ENCODE measurements at places on chromosomes 1 and 21. TPM values are rescaled to one million over a fixed set of nuclear protein-coding genes. Genes with fewer than 3 reads are reported as not detected.
A peak's percentile ranks its signal among the peaks of the same experiment; 100 is the strongest.

GRCh38 chr21:44907966-44908895, 12.5 kb downstream of the ITGB2 start:
- no peak for DNase-seq

DNA sequence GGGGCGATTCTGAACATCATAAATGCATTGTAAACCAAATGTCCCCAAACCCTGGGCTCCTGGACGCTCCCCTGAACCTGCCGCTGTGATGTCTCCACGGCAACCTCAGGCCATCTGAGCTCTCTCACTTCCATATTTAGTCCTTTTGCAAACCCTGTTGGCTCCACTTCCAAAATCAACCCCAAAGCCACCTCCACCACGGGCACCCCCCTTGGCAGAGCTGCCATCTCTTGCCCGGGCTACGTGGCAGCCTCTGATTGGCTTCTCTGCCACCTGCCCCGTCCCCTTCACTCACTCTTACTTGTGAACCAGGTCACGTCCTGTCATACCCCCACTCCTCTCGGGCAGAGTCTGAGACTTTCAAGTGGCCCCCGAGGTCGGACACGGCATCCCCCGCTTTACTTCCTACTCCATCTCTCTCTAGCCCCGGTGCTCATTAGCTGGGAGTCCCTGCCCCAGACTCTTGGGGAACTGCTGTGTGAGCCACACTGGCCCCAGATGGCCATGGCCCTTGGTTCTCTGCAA, 15.8 kb downstream of the PRXL2B start:
- no peak for DNase-seq

FCMR gene
- polyA plus RNA-seq: 2.8 TPM

PADI3 gene
- 0.14 TPM for polyA plus RNA-seq

GRCh38 chr1:174815036-174815435, 184.7 kb upstream of the CACYBP start:
- no peak for DNase-seq

GRCh38 chr1:206797534-206798383, 25.5 kb upstream of the IL10 start:
- DNase-seq: no peak

ZYG11A gene
- 0.16 TPM for polyA plus RNA-seq

SPAG17 gene
- polyA plus RNA-seq: 11.4 TPM

RAD54L gene
- 10.8 TPM for polyA plus RNA-seq

ZNF683 gene
- polyA plus RNA-seq: not detected

CNR2 gene
- 0.09 TPM for polyA plus RNA-seq

- DNase-seq: no peak
Observed at GRCh38 chr1:244458781-244459180, 2.3 kb upstream of the CATSPERE start.

CCSAP gene
- 9.3 TPM for polyA plus RNA-seq

DNA sequence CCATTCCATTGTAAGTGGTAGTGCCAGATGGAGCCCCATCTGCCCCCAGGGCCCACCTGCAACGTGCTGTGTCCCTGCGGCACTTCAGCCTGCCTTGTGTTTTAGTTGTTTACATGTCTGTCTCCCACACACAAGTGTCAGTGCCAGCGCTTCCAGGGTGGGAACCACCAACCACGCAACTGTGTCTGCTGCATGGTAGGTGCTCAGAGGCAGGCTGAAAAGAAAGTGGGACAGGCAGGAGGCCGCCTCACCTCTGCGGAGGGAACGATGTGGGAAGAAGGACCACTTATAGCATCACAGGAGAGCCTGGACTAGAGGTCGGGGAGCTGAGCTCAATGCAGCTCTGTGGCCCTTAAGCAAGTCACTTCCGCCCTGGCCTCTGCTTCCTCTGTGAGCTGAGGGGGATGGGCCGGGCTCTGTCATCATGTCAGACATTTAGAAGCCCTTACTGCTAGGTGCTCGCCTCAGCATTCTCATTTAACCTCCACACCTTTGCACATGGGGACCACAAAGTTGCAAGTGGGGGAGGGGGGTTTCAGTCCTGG, 17.9 kb downstream of the SLC9A1 start:
- DNase-seq: no peak

DNA sequence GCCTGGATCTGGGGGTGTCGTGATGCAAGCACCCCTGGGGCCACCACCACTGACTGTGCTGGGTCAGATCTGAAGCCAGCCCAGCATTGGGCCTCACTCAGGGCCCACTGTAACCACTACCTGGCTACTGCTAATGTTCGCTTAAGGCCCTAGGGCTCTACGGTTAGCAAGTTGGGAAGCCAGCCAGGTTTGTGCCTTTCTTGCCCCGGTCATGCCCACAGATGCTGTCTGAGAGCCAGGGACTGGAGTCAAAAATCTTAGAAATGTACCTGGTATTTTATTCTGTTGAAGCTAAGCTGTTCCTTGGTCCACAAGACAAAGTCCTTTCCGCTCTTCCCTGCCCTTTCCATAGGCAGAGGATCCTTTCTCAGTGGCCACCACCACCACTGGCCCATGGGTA, 15.2 kb upstream of the FCRL3 start:
- no peak for DNase-seq

REG4 gene
- 0.84 TPM for polyA plus RNA-seq

DNA sequence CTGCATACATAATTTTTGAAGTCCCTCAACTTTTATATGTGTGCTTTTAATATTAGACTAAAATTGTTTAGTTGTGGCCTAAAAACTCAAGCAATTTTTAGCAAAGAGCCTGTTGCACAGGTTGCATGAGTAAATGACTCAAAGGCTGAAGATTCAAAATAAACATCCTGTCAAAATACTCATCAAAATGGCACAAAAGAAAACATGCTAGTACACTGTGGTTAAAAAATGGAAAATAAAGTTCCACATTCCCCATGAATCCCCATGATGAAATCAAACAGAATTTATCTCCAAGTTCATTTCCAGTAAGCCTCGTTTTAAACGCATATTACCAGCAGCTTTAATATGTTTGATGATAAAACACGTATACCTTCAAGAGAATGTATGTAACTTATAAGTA, 230.1 kb upstream of the MAP1LC3C start:
- DNase-seq: no peak

- DNase-seq: no peak
Observed at GRCh38 chr1:61442544-61442943, 282.4 kb downstream of the TM2D1 start.

BARHL2 gene
- not detected for polyA plus RNA-seq

DNA sequence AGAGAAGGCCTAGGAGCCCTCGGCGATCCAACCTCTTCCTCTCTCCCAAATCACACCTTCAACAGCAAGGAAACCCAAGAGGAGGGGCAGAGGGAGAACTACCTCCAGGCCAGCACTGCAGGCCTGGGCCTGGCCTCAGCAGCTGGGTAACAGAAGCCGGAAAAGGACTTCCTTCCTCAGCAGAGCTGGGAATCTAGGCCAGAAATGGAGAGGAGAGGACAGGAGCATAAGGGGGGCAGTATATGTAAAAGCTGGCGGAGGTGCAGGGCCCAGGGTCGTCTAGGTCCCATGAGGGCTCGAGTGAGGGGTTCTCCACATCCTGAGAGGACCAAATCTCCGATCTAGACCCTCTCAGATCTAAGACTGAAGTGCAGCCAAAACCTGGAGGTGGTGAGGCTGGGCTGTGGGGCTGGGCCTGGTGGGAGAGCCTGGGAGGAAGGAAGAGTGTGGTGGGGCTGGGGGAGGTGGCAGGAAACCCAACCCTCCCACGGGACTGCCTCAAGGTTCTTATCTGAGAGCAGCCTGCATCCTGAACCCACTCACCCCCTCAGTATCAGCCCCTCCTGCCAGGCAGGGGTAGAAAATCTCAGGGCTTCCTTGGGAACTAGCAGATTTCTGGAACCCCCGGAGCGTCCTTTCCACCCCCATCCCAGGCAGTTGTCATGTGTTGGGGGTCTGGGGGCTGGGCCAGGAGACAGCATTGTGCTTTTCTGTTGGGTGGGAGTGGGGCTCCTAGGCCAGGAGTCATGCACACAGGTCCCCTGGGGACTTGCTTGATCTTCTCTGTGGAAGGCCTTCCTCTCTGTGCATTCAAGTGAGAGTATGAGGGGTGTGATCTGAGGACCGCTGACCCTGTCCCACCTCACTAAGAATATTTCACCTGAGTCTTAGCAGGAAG, 33.0 kb downstream of the PIK3C2B start:
- no peak for DNase-seq

DNA sequence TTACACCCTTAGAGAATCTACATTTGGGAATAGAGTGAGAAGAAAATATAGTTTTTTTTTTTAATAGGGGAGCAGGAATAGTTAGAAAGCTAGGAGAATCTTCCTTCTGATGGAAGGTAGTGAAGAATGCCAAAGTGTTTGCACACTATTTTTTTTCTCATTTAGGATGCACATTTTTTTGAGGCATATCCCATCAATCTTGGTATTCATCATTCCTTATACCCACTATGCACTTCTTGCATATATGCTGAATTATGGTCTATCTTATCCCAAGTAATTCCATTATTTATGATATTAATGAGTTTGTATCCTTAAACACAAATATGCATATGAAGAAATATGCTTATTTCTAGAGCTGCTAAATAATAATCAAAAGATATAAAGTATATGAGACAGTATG, 28.4 kb downstream of the HSPA13 start:
- no peak for DNase-seq

GRCh38 chr1:234768569-234769283, 158.7 kb upstream of the IRF2BP2 start:
- no peak for DNase-seq

DNA sequence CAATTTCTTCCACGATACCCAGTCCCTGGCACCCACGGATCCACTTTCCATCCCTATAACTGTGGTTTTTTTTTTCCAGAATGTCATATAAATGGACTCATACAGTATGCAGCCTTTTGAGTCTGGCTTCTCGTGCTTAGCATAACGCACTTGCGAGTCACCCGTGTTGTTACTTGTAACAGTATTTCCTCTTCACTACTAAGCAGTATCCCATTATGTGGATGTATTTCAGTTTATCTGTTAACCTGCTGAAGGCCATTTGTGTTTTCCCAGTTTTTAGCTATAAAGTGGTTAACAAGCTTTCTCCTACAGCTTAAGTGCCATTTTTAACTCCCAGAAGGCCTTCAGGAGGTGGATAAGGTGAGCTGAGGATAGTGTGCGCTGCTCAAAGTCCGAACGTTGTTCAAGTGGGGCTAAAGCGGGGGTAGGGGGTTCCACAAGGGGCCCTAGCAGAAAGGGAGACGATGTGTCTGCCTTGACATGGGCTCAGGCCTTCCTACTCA, 829 bp downstream of the ADAR start:
- no peak for DNase-seq

KIAA0040 gene
- 13.0 TPM for polyA plus RNA-seq

GRCh38 chr1:57591842-57592241, 168.0 kb upstream of the DAB1 start:
- no peak for DNase-seq

GRCh38 chr1:8423269-8423691, 105.4 kb downstream of the SLC45A1 start:
- DNase-seq: no peak

NOS1AP gene
- 12.5 TPM for polyA plus RNA-seq

- no peak for DNase-seq
Observed at GRCh38 chr1:2791027-2791760, 10.3 kb downstream of the TTC34 start.

OR14K1 gene
- not detected for polyA plus RNA-seq

FAM72C gene
- polyA plus RNA-seq: 2.7 TPM

GRCh38 chr1:4090976-4091660, 191.0 kb upstream of the C1orf174 start:
- no peak for DNase-seq

SLC6A17 gene
- 1.1 TPM for polyA plus RNA-seq

GRCh38 chr1:201335901-201336300, 41.6 kb downstream of the TNNT2 start:
- DNase-seq: no peak

- DNase-seq: no peak
Observed at GRCh38 chr1:90402893-90403849, 313.9 kb downstream of the BARHL2 start.

RGS13 gene
- polyA plus RNA-seq: not detected

GUCA2B gene
- polyA plus RNA-seq: not detected

DNA sequence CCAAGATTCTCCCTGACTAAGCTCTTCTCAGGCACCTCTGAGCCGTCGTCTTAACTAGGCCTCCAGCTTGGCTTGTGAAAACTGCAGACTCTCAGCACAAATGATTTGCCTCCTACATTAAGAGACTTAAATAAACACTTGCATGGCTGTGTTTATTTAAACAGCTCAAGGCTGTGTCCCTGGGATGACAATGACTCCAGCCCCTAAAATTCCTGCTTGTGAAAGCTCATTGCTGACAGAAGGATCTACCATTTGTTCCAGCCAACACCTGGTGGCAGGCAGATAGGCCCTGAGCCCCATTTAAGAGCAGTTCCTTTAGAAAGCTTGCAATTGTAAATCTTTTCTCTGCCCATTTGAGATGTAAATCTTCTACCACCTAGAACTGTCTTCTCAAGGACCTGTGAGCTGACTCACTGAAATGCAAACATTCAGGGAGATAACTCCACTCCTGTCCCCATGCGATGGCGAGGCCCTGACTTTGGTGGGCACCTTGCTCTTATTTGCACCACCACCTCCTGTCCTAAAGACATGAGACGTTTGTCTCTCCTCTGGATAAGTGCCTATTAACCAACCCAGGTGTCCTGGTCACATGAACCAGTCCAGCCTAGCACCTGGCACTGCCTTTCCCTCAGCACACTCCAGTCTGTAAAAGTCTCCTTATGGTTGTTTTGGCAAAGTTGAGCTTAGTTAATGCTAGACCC, 15.1 kb upstream of the PCP4 start:
- DNase-seq: no peak

- no peak for DNase-seq
Observed at GRCh38 chr1:17181781-17182464, 23.0 kb upstream of the PADI1 start.

APCS gene
- not detected for polyA plus RNA-seq

DNA sequence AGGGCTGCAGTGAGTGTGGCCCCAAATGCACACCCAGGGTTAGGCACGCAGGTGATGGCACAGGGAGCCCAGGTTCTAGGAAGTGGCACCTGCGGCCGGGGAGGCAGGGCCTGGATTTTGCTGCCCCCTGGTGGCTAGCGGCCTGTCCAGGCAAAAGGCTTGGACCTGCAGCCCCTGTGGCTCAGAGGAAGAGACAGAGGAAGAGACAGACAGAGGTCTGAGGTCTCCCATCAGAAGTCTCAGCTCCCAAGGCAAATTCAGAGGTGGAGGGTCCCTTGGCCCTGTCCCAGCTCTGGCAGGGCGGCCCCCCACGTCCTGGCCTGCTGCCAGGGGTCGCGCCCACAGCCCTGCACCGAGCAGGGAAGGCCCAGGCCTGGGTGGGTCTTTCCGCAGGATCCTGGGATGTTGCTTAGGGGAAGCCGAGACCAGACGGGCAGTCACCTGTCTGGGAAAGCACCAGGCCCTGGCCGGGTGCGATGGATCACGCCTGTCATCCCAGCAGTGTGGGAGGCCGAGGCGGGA, 8.0 kb upstream of the TNFRSF14 start:
- peak; percentile 73 for DNase-seq

TMCC2 gene
- 8.2 TPM for polyA plus RNA-seq

All from left renal cortex interstitium (tissue), 4 donors.